ENCODE measurements at places on chromosomes 16 and 17. TPM values are rescaled to one million over a fixed set of nuclear protein-coding genes. Genes with fewer than 3 reads are reported as not detected.

GRCh38 chr16:28309811-28310311 lies 17.5 kb downstream of the SBK1 start:
- no peaks in the 10 kb centered on the region for H3K4me1 ChIP-seq
- no peak for DNase-seq
- no peaks in the 10 kb centered on the region for H3K27me3 ChIP-seq
- no peak overlapping the region for H3K27ac ChIP-seq
- no peaks in the 10 kb centered on the region for H3K36me3 ChIP-seq

DNA sequence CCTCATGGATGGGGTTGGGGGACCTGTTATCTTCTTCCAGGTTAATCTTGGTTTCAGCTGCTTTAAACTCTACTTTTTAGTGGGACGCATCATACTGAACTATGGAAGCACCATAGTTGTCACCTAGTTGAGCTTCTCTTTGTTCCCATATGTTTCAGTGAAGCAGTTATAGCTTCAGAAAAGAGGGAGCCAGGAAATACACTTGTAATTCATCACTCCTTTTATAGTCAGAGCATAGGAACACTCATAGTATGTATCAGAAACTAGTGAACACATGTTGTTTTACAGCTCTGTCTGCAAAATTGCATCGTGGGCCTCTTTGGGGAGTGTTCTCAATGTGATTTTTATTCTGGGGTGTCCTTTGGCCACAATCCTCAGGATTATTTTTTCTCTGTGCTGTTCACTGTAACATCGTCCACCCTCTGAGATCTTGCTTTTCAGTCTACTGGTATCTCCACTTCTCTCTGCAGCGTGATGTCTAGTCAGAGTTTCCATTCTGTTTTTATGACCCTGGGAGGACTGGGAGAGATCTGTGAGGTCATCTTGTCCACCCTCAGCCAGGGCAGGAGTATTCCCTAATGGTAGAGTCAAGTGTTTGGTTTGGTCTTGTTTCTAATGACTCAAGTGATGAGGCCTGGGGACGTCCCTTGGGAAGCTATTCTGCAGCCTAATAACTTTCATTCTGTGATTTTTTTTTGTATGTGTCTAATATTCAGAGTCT lies 585.4 kb downstream of the WWOX start:
- H3K27ac ChIP-seq = peak overlapping the region; percentile 98
- peak overlapping the region; percentile 34 for H3K4me3 ChIP-seq
- no peaks in the 10 kb centered on the region for H3K36me3 ChIP-seq
- no peak for DNase-seq
- no peaks in the 10 kb centered on the region for H3K27me3 ChIP-seq

Gene TGFB1I1
- 3.7 TPM for polyA plus RNA-seq

DNA sequence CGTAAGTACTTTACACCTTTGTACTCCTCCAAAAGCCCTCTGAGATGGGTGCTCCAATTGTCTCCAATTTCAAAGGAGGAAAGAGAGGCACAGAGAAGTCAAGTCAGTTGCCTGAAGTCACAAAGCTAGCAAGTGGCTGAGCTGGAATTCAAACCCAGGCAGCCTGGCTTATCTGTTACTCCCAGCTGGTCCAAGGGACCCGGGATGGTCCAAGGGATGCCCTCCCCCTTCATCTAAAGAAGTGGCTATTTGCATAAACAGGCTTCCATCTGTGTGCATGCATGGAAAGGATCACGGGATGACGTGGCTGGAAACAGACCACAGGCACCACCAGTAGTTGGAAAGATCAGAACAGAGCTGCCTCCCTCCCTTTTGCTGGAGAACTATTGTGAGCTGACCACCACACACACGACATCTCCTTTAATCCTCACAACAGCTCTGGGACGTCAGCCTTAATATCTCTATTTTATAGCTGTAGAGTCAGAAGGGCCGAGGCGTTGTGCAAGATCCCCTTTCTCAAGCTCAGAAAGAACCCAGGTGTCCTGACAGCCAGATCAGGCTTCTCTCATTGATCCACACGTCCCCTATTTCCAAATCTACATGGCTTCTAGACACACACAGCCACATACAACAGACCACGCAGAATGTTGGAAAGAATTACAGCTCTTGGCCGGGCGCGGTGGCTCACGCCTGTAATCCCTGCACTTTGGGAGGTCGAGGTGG lies 10.9 kb upstream of the COL1A1 start:
- no peak overlapping the region for H3K4me3 ChIP-seq
- peaks cover 9% of the 10 kb centered on the region for H3K4me1 ChIP-seq
- DNase-seq = no peak
- H3K27me3 ChIP-seq = peaks cover 6% of the 10 kb centered on the region

Gene KRTAP4-1
- polyA plus RNA-seq = not detected

Gene NDE1
- 37.8 TPM for polyA plus RNA-seq

- no peaks in the 10 kb centered on the region for H3K4me1 ChIP-seq
- no peaks in the 10 kb centered on the region for H3K36me3 ChIP-seq
- no peak overlapping the region for H3K27ac ChIP-seq
Measured at GRCh38 chr16:75216576-75216975, 2.2 kb upstream of the CTRB1 start.

DNA sequence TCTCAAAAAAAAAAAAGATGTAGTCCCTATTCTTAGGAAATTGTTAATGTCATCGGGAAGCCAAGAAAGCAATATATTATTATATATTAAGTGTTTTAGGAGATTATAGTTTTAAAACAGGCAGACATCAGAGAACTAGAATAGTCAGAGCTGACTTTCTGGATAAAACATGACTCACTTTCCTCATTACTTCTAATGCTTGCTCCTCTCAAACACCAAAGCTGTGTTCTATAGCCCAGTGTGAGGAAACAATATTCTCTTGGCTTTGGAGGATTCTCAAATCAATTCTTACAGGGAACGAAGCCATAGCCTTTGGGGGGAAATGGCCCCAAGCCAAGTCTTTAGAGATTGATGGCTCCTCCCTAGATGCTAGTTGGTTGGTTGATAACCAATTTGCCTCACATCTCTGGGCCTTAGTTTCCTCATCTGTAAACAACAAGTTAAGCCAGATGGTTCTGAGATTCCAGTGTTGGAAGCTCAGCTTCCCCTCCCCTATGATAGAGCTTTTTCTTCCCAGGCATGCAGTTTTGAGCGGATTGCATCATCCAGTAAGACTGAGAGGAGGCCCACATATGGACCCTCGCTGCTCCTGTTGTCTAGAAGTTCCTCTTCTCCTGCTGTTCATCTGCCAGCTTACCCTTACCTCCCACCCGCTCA lies 12.4 kb downstream of the NMT1 start:
- H3K4me1 ChIP-seq = peaks cover 23% of the 10 kb centered on the region
- H3K27me3 ChIP-seq = no peaks in the 10 kb centered on the region
- peak overlapping the region; percentile 38 for H3K27ac ChIP-seq

DNA sequence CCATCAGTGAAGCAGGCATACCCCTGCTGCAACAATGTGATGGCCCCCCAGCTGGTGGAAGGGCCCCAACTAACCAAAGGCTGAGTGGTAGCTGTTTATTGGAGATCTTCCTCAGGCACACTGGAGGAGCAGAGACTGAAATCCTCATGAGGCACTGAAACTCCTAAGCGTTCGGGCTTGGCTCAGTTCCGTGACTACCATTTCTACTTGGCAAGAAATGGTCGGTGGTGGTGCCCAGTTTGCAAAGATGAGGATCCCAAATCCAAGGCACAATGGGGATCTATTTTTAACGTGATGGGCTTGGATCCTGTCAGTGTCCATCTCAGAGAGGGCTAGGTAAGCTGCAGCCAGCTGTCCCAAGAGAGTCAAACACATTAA lies 82.8 kb downstream of the TNFRSF13B start:
- no peaks in the 10 kb centered on the region for H3K27me3 ChIP-seq
- no peak for DNase-seq
- H3K27ac ChIP-seq = no peak overlapping the region
- H3K4me3 ChIP-seq = no peak overlapping the region

Gene PPP1R27
- polyA plus RNA-seq = 0.12 TPM

DNA sequence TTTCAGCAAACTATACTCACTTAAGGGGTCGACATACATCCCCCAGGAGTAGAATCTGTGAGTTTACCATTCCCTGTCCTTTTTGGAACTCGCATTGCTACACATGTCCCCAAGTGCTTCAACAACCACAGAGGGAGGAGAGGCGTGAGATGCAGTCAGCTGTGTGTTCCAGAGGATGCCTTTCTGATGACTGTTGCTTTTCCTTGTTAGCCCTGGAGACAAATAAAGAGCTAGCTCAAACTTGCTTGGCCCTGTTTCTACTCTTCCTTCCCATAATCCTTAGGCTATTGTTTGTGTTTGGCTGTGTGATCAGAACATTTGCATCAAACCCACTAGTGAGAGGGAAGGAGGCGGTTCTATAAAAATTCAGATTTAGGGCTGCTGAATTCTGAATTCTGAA lies 264.0 kb downstream of the ENGASE start:
- H3K27ac ChIP-seq = no peak overlapping the region
- H3K4me1 ChIP-seq = peaks cover 6% of the 10 kb centered on the region
- H3K36me3 ChIP-seq = no peaks in the 10 kb centered on the region

DNA sequence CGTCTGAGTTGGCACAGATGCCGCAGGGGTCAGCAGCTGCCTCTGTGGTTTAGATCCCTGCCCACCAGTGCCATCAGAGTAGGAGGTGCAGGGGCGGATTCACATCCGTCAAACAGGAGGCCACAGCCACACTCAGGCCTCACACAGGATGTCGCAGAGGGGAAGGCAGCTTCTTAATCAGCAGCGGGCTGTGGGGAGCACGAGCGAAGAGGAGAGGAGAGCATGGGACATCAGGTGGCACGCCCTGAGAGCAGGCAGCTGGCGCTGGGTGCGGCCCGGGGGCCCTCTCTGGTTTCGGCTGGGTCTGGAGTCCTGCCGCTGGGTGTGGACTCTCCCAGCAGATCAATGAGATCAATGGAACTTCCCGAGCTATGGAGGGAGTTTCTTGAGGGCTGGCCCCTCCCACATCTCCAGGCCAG lies 9.6 kb downstream of the LLGL2 start:
- H3K36me3 ChIP-seq = no peaks in the 10 kb centered on the region
- no peak overlapping the region for H3K27ac ChIP-seq
- no peak for DNase-seq
- peaks cover 17% of the 10 kb centered on the region for H3K4me1 ChIP-seq
- H3K27me3 ChIP-seq = no peaks in the 10 kb centered on the region
- no peak overlapping the region for H3K4me3 ChIP-seq

DNA sequence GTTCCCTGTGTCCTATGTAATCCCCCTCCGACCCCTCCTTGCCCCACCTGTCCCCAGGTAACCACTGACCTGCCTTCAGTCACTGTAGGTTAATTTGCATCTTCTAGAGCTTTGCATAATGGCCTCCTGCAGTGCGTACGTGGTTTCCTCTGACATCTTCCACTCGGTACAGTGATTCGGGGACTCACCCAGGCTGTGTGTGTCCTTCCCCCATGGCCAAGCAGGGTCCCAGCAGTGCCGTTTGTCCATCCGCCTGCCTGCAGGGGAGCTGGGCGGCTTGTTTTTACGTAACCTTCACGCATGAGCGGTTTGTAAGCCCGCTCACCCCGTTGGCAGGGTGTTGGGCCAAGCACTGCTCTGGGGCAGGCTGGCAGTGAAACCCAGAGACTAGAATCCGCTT lies 7.9 kb downstream of the MAPK8IP3 start:
- peaks cover 7% of the 10 kb centered on the region for H3K36me3 ChIP-seq
- no peaks in the 10 kb centered on the region for H3K27me3 ChIP-seq
- no peak overlapping the region for H3K4me3 ChIP-seq
- no peak overlapping the region for H3K27ac ChIP-seq

DNA sequence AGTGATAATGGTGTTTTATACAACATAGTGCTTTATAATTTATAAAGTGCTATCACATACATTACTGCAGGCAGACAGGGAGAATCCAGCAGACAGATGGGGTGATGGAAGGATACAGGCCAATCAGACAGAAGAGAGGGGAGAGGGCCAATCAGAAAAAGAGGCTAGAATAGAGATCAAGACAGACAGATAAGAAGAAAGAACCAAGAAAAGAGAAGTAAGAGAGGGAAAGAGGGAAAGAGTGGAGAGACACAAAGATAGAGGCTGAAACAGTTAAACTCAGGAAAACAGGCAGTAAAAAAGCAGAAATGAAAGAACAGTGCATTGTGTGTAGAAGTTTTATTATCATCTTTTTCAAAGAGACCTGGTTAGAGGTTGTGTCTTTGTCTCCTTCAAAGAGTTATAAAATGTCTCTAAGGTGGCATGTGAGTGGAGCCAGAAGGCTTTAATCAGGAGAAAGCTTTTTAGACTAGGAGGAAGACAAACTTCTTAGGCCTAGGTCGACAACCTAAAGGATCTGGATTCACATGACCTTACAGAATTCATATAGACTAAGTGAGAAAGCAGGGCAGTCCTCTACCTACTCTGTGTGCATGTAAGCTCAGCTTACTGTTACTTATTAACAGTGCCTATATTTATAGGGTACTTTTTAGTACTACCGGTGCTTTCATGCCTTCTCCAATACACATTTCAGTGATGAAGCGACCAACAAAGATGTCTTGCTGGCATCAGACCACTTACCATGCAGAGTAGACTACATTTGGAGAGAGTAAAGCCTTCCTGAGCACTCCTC lies 8.3 kb upstream of the CHD3 start:
- peaks cover 12% of the 10 kb centered on the region for H3K36me3 ChIP-seq
- no peak overlapping the region for H3K27ac ChIP-seq
- no peak for DNase-seq
- peaks cover 17% of the 10 kb centered on the region for H3K4me1 ChIP-seq

Gene KRT39
- 0.05 TPM for polyA plus RNA-seq

DNA sequence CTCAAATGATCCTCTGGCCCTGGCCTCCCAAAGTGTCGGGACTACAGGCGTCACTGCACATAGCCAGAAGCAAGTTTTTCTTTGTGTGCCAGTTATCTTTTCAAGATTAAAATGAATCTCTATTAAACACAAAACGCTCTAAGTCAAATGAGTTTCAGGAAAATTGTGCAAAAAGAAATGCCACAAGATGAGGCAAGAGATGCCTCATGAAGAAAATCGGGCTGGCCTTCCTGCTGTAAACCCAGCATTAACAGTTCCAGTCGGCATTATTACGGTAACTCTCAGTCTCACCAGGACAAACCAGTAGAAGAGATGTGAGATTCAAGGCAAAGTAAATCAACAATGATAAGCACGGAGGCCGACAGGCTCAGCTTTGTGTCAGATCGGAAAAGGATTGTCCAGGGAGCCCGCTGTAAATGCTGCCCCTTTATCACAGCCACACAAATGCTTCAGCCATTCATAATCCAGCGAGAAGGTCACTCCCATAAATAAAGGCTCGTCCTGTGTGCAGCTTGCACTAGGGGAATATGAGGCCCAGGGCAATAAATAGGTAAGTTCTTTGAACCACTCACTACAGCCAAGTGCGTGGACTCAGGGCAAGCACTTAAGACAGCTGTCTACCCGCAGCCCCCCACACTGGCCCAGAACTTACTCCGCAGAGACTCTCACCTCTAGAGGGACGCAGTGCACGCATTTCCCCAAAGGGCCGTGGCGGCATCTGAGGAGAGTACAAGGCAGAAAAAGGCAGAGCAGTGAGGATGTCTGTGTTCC lies 27.2 kb downstream of the NPLOC4 start:
- no peak overlapping the region for H3K27ac ChIP-seq
- H3K4me3 ChIP-seq = no peak overlapping the region
- no peak for DNase-seq
- H3K27me3 ChIP-seq = no peaks in the 10 kb centered on the region
- H3K36me3 ChIP-seq = peaks cover 48% of the 10 kb centered on the region

- no peak overlapping the region for H3K4me3 ChIP-seq
- no peaks in the 10 kb centered on the region for H3K27me3 ChIP-seq
- no peak for DNase-seq
- H3K27ac ChIP-seq = no peak overlapping the region
Measured at GRCh38 chr17:2453866-2454265, 53.0 kb upstream of the MNT start.

- H3K27ac ChIP-seq = no peak overlapping the region
- H3K4me3 ChIP-seq = no peak overlapping the region
- H3K27me3 ChIP-seq = no peaks in the 10 kb centered on the region
- H3K4me1 ChIP-seq = peaks cover 28% of the 10 kb centered on the region
- DNase-seq = no peak
- H3K36me3 ChIP-seq = no peaks in the 10 kb centered on the region
Measured at GRCh38 chr16:73000020-73000906, 47.7 kb downstream of the ZFHX3 start.

All from keratinocyte (primary cell).